Skin of body (tissue), 3 donors: ENCODE measurements at places on chromosomes 4 and X.

DNA sequence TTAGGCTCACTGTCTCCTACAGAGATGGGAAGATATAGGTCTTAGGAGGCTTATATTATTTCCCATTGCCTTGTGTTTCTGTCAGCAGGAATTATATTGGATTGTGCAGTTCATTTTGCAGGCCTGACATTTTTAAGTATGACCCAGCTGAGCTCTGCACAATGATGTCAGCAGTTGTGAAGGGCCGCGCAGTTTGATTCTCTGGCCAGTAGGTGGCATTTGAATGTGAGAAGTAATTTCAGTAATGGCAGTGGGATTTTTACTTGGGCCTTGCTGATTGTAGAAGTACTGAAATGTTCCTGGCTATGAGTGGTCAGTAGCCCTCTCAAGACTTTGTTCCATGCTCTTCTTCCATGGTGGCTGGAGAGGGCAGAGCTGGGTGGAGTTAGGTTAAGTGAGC is 247.2 kb upstream of the MTMR8 start:
- DNase-seq: no peak

- DNase-seq: no peak
Measured at GRCh38 chrX:135431886-135432285, 10.1 kb downstream of the SMIM10L2A start.

DNA sequence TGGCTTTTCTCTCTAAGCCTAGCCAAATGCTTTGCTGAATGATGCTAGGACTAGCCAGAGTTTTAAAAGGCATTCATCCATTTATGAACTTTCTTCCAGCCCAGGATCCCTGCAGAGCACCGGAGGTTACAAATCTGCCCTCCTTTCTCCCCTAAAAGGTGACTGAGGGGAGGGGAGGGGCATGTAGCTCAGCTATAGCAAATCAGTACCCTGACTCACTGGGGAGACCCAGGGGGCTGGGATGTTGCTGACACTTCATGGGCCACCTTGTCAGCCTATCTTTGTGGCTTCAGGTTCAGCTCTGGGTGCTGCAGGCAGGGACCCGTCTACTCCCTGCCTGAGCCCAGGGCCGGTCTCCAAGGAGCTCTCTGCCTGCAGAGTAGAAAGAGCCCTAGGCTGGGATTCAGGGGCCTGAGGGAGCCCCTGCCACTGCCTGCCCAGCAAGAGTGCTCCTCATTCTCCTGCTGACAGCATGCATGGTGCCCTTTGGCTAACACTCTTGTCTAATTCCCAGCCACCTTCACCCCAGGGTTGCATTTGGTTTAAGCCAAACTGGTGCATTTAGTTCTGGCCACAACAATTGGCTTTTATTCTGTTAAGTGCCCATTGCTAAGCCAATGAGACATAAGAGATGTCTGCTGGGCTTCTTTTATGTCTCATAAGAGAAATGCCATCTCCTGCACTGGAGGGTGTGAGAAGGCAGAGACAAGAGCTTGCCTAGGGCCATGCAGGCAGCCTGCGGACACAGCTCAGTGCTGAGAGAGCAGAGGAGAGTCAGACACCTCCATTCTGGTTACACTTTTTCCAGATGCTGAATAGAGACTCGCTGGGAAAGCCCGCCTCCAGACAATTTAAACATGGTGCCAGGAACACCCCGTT is 11.9 kb upstream of the UBA6 start:
- DNase-seq: no peak

DNA sequence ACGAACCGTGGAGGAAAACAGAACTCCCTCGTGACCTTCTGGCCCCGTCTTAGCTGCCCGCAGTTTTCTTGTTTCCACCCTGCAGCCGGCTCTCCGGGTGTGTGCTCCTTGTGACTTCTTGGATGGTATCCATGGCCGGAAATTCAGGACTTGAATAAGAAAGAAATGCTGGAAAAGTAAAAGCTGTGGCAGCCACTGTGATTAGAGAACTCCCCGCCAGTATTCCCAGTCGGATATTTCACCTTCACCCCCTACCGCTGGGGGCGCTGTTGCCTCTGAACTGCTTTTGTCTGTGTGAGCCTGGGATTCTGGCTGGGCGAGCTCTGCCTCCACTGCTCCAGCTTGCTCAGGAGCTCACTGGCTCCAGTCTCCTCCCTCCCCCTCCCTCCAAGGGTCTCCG is 41.5 kb upstream of the CYP4V2 start:
- DNase-seq: no peak

DNA sequence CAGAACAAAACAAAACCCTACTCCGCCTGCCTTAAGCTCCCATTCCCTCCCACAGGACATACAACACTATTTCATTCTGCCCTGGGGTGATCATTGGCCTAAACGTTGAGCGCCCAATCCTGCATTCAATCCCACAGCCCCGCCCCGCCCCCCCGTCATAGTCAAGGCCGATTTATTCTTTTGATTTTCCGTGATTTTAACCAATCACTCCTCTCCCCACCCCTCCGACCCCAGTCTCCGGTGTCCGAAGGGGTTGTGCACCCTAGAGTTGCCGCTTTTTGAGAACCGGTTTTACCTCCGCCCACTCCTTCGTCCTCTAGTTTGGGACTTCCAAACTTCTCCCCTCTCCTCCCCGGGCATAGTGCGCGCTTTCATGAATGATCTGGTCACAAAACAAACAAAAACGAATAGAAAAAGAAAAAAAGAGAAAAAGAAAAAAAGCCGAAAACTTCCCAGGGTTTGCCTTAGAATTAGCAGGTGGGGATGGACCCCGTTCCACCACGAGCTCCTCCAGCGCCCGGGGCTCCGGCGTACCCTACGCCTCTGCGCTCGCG is 446 bp upstream of the UBE2A start:
- peak; percentile 38 for DNase-seq

GRCh38 chr4:111802191-111802590 is 343.1 kb upstream of the FAM241A start:
- DNase-seq: no peak

GRCh38 chrX:139766545-139766983 is 58.6 kb upstream of the MCF2 start:
- DNase-seq: no peak

DNA sequence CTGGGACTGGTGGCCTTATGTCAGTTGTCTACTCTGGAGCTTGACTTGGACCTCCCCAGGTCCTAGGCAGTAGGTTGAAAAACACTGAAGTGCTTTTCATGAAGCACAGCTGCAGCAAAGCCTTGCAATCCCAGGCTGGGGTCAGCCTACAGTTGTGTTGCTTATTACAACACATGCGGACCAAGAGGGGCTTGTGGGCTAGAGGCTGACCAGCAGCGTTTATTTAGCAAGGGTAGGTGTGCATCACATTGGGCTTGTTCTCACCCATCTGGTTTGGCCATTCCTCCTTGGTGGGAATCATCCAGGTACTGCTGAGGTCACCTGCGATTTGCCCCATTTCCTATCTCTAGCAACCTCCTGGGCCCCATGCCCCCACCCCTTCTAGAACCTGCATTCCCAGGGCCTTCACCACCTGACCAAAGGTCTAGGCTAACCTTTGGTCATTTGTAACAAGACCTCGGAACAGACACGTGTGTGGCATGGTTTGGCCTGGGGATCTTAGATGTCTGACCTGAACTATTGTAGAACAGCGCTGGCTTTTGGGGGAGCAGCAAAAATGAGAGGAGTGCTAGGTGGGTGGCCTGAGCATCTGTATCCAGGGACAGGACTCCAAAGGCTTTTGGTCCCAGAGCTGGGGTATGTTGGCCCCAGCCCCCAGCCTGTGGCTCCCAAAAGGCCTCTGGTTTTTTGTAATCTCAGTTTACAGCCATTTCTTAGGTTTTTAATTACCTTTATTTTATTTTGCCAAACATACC is 3.0 kb downstream of the RPL10 start:
- DNase-seq: no peak

- DNase-seq: no peak
Measured at GRCh38 chr4:160836431-160836830, 1327.4 kb downstream of the FSTL5 start.
